NCI-H510A (cell line): ENCODE measurements at places on chromosomes 5 and 9.

GRCh38 chr9:124214116-124214515 lies 43.6 kb upstream of the NEK6 start:
- DNase-seq, result no peak

DNA sequence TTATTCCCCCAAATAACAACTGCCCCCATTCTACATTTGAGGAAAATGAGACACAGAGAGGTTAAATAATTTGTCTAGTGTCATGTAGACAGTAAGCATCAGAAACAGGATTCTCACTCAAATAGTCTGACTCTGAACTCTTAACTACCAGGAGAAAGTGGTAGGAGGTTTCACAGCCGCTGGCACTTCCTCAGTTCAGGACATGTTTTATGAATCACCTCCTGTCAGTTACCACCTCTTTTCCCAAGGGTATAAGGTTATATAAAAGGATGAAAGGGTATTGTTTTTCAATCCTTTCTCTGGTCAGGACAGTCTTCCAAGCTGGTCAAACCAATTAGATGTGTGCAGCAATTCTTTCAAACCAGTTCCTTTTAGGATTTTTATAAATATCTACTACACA lies 52.1 kb downstream of the TSSK1B start:
- DNase-seq, result no peak

DNA sequence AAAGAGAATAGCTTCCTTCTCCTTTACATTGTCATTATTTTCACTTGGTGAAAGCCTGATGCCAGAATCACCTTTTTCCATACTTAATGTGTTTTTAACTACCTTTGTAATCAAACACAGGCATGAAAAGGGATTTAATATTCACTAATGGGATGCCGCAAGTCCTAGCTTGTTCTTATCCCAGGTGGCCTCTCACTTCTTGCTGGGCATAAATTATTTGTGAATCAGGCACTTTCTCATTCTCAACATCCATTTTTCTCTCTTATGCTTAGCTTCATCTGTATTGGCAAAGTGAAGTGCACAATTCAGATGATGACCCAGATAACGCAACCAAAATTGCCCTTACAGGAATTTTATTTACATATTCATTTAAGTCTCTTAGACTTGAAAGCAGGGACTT lies 10.9 kb downstream of the ACTL7B start:
- no peak for DNase-seq

DNA sequence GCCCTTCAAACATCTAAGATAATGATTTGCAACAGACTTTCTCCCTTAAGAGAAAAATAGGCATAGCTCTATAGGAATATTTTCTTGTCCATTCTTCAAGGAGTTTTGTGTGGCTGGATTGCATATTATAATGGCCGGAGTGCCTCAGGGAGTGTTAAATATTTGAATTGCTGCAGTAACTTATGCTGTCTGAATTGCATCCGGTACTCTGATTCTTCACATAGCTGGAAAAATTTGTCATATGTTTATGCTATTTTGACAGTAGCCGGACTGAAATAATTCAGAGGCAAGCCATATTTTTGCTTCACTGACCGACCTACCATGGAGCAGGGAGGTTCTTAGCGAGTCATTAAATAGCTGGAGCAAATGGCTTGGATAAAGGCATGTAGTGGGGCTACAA lies 621.0 kb downstream of the ACTL7B start:
- no peak for DNase-seq

- no peak for DNase-seq
Measured at GRCh38 chr5:174610968-174611367, 113.4 kb upstream of the MSX2 start.

DNA sequence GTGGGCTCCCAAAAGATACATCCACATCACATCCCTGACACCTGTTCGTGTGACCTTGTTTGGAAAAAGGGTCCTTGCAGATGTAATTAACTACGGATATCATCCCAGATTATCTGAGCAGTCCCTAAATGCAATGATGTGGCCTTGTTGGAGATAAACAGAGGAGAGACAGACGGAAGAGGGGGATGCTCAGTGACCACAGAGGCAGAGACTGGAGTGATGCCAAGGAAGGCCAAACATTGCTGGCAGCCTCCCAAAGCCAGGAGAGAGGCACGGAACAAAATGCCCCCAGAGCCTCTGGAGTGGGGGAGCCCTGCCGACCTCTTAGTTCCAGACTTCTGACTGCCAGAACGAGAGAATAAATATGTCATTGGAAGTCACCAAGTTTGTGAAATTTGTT lies 15.0 kb upstream of the VAV2 start:
- no peak for DNase-seq

GRCh38 chr9:127815512-127816361 lies 13.1 kb downstream of the FPGS start:
- DNase-seq, result no peak

DNA sequence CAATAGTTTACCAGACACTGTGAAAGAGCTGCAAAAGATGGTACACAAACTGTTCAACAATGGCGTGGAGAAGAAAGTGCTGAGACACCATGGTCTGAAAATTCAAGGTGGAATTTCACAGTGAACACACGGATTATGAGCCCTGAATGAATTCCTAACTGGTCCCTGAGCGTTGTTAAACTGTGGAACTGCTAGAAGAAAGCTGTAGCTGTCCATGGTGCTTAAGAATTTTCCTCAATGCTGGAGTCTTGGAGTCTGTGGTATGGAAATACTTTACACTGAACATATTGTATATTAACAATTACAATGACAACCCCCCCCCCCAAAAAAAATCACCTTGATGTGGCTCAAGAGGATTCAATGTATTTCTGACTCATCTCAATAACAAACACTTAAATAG lies 68.5 kb downstream of the SLC24A2 start:
- no peak for DNase-seq

DNA sequence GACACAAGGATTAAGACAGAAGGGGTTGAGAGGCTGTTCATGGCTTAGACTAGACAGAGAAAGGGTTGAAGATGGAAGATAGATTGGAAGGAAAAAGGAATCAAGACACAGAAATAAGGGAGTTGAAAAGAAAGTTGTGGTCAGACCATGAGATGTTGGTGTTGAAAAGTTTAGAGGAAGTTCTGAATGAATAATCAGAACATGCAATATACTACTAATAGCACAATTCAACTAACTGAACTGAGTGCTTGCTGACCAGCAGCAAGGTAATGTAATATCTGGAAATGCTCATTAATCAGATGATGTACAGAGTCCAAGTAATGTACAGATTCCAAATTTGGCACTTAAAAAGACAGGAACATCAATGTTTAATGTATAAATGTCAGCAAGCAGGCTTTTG lies 10.6 kb upstream of the NNT start:
- no peak for DNase-seq

GRCh38 chr9:13988944-13989343 lies 325.0 kb downstream of the NFIB start:
- DNase-seq, result no peak

GRCh38 chr5:87946271-87946670 lies 322.4 kb downstream of the TMEM161B start:
- DNase-seq, result no peak

- DNase-seq, result peak; percentile 89
Measured at GRCh38 chr9:136923881-136924280, 20.7 kb downstream of the FBXW5 start.

DNA sequence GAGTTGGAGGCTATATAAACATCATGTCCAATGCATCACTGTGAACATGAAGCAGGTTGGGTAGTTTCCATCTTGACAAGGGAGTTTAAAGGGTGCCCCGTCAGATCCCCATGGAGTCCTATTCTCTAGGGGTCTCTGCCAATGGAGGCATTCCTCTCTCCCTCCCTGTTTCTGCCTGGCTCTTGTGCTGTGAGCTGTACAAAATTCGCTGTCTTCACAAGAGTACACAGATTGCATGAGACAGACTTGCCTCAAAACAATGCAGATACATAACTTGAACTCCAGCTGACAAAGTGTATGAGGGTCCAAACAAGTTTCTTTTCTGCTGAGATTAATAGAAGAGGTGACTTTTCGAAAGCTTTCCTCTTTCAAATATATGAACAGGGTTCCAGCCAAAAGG lies 165.2 kb downstream of the SPOCK1 start:
- DNase-seq, result no peak

GRCh38 chr9:114434878-114435311 lies 47.1 kb upstream of the AKNA start:
- DNase-seq, result peak; percentile 10
